ENCODE measurements at places on chromosomes 16 and 17. TPM values are rescaled to one million over a fixed set of nuclear protein-coding genes. Genes with fewer than 3 reads are reported as not detected.
A peak's percentile ranks its signal among the peaks of the same experiment; 100 is the strongest.

DNA sequence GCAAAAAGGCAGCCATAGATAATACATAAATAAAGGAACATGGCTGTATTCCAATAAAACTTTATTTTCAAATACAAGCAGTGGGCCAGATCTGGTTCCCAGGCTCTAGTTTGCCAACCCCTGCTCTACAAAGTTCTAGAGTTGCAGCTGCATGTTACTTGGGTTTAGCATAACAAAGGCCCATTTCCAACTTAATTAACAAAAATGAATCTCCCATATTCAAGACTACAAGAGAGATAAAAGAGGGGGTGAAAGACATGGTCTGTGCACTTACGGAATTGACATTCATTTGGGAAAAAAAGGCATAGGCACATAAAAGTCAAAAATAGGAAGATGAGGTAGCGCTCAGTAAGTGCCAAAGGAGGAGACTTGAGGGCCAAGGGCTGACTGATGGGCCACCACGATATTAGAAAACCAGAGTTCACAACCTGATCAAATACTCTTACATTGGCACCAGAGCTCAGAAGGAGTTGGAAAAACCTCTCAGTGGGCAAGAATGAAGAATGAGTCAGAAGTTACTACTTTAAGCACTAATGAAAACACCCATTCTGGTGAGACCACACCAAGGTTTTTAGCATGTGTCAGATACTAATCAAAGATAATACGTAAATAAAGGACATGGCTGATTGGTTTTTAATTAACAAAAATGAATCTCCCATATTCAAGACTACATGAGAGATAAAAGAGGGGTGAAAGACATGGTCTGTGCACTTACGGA, 164.0 kb downstream of the VPS53 start:
- no peak for DNase-seq

GRCh38 chr16:27355610-27356009, 41.8 kb downstream of the IL4R start:
- DNase-seq, result peak; percentile 17

- DNase-seq, result no peak
These were observed 43.5 kb downstream of the JPH3 start for GRCh38 chr16:87645802-87646201.

GRCh38 chr17:77214743-77215142, 74.0 kb downstream of the SEC14L1 start:
- DNase-seq, result peak; percentile 54

- DNase-seq, result no peak
These were observed 4.5 kb downstream of the NUP93 start for GRCh38 chr16:56734429-56734828.

Gene SDK2
- total RNA-seq, result under 0.01 TPM

- no peak for DNase-seq
These were observed 161.5 kb upstream of the TOX3 start for GRCh38 chr16:52708476-52708875.

GRCh38 chr17:29178750-29179231, 1.4 kb downstream of the MYO18A start:
- DNase-seq, result no peak

Gene KCNH4
- not detected for total RNA-seq

GRCh38 chr17:4759776-4760236, 11.9 kb upstream of the TM4SF5 start:
- no peak for DNase-seq

Gene NPIPA5
- 3.1 TPM for total RNA-seq

Gene ANKRD40
- total RNA-seq, result 34.5 TPM

- peak; percentile 82 for DNase-seq
These were observed 93.3 kb downstream of the MYO1D start for GRCh38 chr17:32783602-32784001.

DNA sequence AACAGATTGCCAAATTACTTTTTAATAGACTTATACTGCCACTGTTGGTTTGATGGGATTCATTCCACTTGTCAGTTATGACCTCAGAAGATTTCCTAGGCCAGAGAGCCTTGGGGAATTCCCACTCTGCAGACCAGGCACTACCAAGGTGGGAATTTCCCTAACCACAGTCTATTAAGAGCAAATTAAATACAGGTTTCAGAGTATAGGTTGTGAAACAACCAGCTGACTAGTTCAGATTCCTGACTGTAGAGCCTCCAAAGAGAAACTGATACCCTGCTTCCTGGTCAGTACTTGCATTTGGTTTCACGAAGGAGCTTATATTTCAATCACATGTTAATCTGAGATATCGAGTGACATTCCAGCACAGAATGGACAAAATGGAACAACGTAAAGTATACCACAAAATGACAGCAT, 186.5 kb downstream of the STX8 start:
- peak; percentile 56 for DNase-seq

Measured in fibroblast of lung (primary cell).